NCI-H1417 treated with DMSO at 0.1 percent for 48 hours (cell line): ENCODE measurements at places on chromosomes 1 and 21.

DNA sequence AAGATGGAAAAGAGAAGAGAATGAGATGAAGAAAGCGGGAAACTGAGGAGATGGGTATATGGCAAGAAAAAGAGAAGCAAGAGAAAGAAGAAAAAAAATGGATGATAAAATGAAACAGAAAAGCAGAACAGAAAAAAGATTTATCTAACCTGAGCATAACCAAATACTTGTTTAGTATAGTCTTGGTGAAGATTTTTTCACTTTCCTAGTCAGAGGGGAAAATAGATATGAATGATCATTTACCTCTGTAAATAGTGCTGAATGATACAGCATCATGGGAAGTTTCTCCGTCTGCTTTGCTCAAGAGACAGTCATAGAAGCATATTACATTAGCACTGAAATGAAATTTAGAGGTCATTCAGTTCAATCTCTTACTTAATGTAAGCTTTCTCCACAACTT, 36.1 kb upstream of the PLPPR4 start:
- DNase-seq, result no peak

DNA sequence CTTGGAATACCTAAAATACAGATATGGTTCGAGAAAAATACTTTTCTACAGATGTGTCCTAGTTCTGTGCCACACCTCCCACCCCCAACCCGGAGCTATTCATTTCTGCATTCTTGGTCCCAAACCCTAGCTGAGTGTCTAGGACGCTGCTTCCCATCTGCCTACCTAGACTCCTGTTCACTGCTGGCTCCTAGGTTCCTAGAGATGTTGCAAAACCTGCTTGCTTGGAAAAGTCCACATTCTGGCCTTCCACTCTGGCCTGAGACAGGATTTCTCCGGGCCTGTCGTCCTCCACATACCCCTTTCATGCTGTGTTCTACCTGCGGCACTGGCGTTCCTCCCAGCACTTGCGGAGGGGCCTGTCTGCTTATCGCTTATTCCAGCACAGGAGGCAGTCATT, 165.8 kb upstream of the CTTNBP2NL start:
- no peak for DNase-seq

DNA sequence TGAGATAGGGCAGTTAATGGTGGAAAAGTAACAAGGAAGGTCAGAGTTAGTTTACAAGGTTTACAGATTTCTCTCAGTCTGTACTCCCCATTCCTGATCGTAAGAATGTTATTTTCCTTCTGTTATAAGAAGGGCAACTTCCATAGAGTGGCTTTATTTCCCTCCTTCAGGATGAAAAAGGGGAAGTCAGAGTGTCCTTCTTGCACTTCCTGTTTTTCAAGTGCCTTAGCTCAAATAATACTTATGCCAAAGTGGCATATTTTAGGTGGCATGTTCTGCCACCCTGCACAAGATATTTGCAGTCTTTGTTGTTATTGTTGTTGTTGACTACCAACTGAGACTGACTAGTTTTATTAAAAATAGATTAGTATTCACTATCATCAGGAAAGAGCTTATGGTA, 730.7 kb upstream of the ADGRL4 start:
- no peak for DNase-seq

GRCh38 chr1:167052389-167052788, 37.8 kb downstream of the GPA33 start:
- no peak for DNase-seq

DNA sequence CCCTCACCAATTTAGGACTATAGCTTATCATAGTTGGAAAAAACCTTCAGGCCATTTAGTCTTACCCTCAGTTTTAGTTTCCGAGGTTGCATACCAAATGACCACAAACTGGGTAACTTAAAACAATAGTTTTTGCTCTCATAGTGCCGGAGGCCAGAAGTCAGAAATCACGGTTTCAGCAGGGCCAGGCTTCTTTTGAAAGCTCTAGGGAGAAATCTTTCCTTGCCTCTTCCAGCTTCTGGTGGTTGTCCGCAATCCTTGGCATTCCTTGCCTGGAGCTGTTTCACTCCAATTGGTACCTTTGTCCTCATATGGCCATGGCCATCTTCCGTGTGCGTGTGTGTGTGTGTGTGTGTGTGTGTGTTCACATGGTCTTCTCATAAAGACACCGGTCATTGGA, 12.4 kb upstream of the PLXNA2 start:
- no peak for DNase-seq

- DNase-seq, result no peak
These were observed 10.7 kb downstream of the PATJ start for GRCh38 chr1:61752921-61753389.

GRCh38 chr1:175539986-175540385, 203.4 kb downstream of the TNR start:
- DNase-seq, result no peak

DNA sequence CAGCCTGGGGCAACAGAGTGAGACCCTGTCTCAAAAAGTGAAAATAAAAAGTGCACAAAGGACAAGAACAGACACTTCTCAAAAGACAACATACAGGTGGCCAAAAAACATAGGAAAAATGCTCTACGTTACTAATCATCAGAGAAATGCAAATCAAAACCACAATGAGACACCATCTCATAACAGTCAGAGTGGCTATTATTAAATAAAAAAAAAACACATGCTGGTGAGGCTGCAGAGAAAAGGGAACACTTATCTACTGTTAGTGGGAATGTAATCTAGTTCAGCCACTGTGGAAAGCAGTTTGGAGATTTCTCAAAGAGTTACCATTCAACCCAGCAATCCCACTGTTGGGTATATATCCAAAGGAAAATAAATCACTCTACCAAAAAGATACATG, 173.2 kb downstream of the SMYD3 start:
- DNase-seq, result no peak

DNA sequence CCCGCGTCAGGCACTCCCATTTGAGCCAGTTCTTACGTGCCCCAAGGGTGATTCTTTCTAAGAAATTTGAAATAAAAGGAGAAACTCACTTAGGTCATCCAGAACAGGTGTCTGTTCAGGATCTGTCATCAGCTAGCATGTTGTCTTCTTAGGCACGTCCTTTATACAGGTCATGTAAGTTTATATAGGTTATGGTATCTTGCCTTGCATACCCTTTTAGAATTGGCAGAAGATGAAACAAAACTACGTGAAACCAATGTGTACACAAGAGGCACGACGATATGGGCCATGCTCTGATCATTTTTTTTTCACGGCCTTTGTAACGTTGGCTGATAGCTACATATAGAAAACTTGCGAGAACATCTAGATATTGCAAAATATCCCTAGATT, 579 bp upstream of the GTF2B start:
- no peak for DNase-seq

DNA sequence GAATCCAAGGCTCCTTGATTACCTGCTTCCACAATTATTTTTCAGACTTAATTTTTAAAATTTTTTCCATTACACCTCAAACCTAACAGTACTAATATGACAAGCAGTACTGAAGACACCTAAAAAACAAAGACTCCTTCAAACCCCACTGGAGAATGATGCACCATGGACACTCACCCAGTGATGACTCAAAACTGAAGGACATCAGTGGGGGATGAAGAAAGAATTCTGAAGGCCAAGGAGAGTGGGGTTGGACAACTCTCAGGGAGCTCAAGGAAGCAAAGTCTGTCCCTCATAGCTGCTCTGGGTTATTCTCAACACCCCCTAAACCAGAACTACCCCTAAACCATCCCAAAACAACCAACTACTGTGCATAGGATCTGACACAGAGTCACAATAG, 2.4 kb upstream of the ARHGAP29 start:
- DNase-seq, result no peak

- DNase-seq, result no peak
These were observed 30.4 kb upstream of the SOX13 start for GRCh38 chr1:204042516-204042915.

- DNase-seq, result no peak
These were observed 91.7 kb upstream of the HP1BP3 start for GRCh38 chr1:20878799-20879198.

GRCh38 chr1:52633291-52633754, 355 bp downstream of the SHISAL2A start:
- no peak for DNase-seq

- DNase-seq, result no peak
These were observed 27.8 kb downstream of the FBXO42 start for GRCh38 chr1:16324456-16324890.

- DNase-seq, result no peak
These were observed 3.0 kb downstream of the EPS8L3 start for GRCh38 chr1:109760581-109761226.

- DNase-seq, result no peak
These were observed 1.1 kb downstream of the COL9A2 start for GRCh38 chr1:40315795-40316594.

- DNase-seq, result no peak
These were observed 32.8 kb downstream of the COQ8A start for GRCh38 chr1:226972931-226973330.

DNA sequence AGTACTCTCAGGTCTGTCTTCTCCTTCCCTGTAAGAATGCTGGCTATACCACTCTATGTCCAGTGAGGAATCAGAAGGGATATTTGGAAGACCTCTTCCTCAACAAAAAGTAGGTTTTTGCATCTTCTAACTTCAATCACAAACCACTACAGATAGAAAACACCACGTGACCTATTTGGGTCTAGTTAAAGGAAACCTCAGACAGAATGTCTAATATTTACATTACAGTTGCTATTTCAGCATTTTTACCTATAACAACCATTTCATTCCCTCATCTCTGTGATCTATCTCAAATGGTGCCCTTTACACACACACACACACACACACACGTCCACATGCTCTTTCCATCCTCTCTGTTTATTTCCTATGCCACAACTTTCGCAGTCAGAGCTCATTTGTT, 7.9 kb upstream of the ADORA3 start:
- DNase-seq, result no peak

DNA sequence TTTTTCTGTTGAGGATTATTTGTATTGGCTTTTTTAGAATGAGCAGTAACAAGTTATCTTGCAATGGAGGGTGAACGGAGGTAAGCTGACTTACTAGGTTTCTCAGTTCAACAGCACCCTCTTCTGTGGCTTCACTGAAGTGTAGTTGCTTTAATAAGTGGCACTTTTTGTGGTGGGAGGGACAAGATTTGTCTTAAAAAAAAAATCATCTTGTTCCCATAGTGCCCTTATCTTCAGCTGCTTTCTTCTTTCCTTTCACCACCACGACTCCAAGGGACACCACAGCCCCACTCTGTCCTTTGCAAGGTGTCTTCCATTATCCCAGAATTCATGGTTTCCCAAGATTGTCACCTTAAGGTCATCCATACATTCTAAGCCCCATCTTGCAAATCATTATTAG, 92.9 kb downstream of the PIGK start:
- peak; percentile 26 for DNase-seq

DNA sequence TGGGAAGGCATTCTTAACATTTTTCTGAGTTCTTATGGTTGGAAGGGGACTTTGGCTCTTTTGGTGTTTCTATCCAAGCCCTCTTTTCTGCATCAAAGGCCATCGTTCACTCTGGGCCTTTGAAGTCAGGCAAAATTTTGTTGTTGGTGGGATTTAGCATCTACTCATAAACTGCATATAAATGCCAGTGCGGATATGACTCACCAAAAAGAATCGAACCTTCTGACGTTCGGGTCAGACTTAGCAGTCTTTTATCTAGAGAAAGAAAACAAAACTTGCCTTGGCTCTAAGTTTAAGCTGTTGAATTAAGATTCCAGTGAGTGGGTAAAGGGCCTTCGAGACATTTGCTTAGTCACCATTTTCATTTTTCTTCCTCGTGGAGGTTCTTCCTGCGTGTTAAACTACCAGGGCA, 51.4 kb downstream of the EVA1C start:
- DNase-seq, result no peak

GRCh38 chr1:150141452-150141851, 8.3 kb upstream of the PLEKHO1 start:
- DNase-seq, result no peak

- no peak for DNase-seq
These were observed 274.4 kb downstream of the BRINP2 start for GRCh38 chr1:177444997-177445746.

- DNase-seq, result no peak
These were observed 12.7 kb upstream of the TRAF3IP3 start for GRCh38 chr1:209743145-209743482.

- DNase-seq, result no peak
These were observed 176.9 kb upstream of the SGIP1 start for GRCh38 chr1:66357021-66357420.

GRCh38 chr1:16187748-16188401, 24.6 kb downstream of the ARHGEF19 start:
- DNase-seq, result peak; percentile 19

DNA sequence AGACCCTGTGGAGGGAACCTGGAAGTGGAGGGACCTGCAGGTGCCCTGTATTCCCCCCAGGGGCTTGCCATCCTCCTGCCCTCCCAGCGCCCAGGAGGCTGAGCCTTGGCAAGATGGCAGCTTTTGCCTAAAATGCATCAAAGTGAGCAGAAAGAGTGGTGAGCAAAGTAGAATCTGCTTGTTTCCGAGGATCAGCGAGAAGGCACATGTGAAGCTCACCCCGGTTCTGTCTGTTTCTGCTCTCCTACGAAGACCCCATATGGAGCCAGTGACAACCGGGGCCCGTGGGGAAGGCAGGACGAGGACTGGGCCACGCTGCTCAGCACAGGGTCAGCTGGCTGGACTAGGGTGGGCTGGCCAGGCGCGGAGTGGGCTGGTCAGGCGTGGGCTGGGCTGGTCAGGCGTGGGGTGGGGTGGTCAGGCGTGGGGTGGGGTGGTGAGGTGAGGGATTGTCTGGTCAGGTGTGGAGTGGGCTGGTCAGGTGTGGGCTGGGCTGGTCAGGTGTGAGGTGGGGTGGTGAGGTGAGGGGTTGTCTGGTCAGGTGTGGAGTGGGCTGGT, 5.2 kb upstream of the FNDC10 start:
- DNase-seq, result no peak

DNA sequence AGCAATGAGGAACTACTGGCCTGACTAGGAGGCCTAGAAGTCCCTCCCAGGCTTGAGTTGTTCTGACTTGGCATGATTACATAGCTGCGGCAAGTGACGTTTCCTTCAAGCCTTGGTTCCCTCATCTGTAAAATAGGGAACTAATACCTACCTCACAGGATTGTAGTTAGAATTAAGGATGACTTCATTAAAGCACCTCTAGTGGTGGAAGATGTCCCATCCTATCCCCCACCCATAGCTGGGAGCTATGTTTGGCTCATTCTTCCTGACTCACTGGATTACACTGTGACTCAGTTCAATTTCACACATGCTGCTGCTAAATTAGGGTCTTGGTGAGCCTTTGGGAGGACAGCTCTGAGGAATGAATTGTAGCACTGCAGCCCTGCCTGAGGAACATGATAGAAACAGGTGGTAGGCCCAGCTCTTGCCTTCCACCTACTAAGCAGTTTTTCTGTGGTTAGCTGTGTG, 6.0 kb upstream of the SHISA4 start:
- DNase-seq, result no peak
